ENCODE measurements at places on chromosomes 13 and 19.

DNA sequence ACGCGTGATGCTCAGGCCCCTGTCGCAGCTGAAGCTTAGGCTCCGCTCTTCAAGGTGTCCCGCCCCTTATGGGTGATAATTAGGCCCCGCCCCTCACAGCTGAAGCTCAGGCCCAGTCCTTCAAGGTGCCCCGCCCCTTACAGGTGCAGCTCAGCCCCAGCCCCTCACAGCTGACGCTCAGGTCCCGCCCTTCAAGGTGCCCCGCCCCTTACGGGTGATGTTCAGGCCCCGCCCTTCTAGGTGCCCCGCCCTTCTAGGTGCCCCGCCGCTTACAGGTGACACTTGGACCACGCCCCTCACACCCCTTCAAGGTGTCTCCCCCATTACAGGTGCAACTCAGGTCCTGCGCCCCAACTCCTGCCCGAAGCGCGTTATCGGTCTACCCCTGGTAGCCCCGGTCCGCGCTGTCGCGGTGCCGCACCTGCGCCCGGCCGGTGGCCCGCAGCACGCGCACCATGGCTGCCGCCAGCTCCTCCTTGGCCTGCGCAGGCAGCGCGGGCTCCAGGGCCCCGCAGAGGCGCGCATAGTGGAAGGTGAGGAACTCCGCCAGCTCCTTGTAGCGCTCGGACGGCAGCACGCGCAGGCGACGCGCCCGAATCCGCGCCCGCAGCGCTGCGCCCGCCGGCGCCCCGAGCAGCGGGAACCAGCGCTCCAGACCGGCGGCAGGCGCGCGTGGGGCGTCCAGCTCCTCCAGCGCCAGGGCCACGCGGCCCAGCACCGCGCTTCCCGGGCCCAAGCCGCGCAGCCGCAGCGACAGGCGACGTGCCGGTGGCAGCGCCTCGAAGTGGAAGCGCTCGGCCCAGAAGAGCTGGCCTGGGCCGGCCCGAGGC lies 7.3 kb downstream of the RASAL3 start:
- DNase-seq: no peak

GRCh38 chr19:10321417-10321797 lies 5.6 kb upstream of the FDX2 start:
- no peak for DNase-seq

GRCh38 chr13:45074721-45075120 lies 45.6 kb upstream of the GTF2F2 start:
- DNase-seq: no peak

DNA sequence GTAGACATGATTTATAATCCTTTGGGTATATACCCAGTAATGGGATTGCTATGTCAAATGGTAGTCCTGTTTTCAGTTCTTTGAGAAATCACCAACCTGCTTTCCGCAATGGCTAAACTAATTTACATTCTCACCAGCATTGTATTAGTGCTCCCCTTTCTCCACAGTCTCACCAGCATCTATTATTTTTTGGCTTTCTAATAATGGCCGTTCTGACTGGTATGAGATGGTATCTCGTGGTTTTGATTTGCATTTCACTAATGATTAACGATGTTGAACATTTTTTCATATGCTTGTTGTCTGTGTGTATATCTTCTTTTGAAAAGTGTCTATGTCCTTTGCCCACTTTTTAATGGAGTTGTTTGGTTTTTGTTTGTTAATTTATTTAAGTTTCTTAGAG lies 165.1 kb downstream of the PDS5B start:
- no peak for DNase-seq

Measured in stimulated activated CD8-positive, alpha-beta memory T cell treated with anti-CD3 and anti-CD28 coated beads, Interleukin-4, amount 100 ng/mL, for 1 hour (primary cell).